CD4-positive, alpha-beta T cell treated with Interleukin-17A for 1 hour (primary cell): ENCODE measurements at places on chromosomes 5 and 9.

- DNase-seq, result no peak
These were observed 462.1 kb upstream of the GRAMD2B start for GRCh38 chr5:125961150-125961549.

GRCh38 chr5:122774519-122774860 lies 390 bp upstream of the SNX2 start:
- DNase-seq, result no peak

DNA sequence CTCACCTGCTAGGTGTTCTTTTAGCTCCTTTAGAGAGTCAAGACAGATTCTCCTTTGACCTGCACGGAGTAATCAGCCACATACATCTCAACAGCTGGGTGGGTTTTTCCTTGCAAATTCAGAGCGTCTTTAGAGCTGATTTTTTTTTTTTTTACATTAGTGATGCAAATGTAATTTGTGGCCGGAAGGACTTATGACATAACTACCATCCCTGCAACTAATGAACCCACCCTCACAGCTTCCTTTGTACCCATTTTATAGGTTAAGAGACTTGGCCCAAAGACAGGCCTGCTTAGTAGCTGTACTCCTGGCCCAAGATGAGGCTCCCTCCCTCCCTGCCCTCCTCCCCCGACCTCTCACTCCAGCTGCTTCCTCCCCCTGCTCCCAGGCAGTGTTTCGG lies 69.9 kb upstream of the NIPAL4 start:
- DNase-seq, result peak; percentile 38

GRCh38 chr5:117433818-117434217 lies 859.2 kb upstream of the SEMA6A start:
- no peak for DNase-seq

DNA sequence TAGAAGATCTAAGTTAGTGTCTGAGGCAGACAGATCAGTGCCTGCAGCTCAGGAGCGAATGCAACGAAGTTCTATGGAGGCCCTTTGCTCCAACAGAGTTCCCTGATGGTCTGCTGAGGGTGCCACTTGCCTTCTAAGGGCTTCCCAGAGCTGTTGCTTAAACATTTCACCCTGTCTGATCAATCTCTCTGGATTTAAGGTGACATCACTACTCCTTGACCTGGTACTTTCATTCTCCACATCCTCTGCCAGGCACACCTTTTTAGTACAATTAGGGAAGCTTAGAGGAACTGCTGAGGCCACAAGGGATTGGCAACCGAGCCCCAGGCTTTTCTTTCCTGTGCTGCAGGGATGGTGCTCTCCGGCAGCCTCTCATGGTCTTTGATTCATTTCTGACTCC lies 94.2 kb upstream of the IFNK start:
- no peak for DNase-seq

DNA sequence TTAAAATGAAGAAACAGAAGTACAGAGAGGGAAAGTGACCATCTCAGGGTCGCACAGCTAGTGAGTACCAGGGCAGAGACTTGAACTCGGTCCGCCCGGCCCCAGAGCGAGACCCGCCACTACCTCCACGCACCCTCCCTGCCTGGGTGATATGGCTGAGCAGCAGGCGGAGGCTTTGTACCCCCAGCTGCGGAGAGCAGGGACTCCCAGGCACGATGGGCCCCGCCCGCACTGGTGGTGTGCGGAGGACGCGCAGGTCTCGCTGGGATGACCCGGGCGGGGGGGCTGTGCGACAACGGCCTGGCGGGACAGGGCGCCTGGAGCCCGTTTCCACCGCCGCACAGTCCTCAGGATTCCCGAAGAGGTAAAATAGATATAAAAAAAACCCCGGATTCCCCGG lies 64.7 kb upstream of the LARP1 start:
- DNase-seq, result no peak

- no peak for DNase-seq
These were observed 100.4 kb downstream of the PDE4D start for GRCh38 chr5:59792983-59793585.

GRCh38 chr9:4718911-4719310 lies 22.1 kb downstream of the AK3 start:
- DNase-seq, result no peak

GRCh38 chr9:127163409-127163808 lies 41.0 kb upstream of the ANGPTL2 start:
- DNase-seq, result no peak

DNA sequence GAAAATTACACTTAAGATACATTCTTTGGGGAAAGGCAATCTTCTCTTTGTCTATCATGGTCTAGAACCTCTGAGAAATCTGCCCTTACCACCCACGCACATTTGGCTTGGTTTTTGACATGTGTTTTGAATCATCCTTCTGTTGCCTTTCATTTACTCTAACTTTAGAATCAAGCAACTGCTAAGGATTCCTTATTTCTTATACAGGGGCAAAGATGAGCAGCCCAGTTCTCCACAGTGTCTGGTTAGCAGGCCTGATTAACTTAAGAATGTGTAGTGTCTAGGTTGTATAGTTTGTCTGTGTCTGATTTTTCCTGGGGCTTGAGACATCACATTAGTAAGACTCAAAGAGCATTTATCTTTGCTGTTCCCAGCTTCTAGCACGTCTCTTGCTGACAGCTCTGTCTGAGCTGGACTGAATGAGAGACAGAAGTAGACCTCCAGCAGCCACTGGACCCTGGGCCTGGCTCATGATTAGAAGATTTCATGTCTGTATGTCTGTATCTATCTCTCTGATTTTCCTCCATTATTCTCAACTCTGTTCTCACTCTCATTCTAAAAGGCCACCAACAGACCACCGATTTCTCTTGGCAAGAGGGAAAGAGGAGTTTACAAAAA lies 31.8 kb upstream of the PCA3 start:
- DNase-seq, result no peak

- no peak for DNase-seq
These were observed 379.0 kb downstream of the GLIS3 start for GRCh38 chr9:3920604-3921582.

DNA sequence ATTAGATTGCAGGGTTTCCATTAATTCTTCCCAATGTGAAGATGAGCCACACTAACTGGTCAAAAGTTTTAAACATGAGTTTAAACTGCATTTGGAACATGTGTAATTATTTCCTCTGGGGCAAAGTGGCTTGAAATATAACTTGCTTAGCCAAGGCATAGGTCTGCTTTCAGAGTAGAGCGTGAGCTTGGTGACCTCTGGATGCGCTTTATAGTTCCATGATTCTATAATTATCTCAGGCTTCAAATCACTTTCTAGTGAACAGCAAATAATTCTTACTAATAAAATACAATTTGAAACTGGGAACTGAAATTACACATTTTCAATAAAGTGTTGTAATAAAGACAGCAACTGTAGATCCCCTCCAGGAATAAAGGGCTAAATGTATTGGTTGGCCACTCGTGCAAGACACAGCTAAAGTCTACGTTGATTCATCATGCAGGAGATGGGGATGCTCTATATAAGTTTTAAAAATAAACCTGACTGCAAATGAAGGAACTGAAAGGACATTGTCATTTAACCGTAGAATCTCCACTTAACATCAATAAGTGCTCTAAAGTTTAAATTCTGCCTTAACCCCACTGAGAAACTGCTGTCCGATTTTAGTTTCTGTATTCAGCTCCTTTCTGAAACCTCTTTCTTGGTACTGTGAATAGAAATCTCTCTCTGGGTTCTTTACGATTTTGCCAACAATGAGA lies 460.0 kb downstream of the PSAT1 start:
- no peak for DNase-seq

DNA sequence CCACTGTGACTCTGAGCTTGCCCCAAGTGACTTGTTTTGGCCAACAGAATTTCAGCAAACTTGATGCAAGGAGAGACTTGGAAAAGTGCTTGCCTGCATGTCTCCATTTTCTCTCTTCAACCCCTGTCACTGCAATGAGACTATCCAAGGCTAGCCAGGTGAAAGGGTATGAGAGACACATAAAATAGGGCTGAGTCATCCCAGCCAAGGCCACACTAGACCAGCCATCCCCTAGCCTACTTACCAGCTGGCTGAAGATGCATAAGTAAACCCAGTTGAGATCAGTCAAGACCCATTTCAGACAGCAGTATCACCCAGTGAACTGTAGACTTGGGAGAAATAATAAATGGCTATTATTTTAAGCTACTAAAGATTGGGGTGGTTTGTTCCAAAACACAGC lies 52.9 kb upstream of the VLDLR start:
- no peak for DNase-seq

DNA sequence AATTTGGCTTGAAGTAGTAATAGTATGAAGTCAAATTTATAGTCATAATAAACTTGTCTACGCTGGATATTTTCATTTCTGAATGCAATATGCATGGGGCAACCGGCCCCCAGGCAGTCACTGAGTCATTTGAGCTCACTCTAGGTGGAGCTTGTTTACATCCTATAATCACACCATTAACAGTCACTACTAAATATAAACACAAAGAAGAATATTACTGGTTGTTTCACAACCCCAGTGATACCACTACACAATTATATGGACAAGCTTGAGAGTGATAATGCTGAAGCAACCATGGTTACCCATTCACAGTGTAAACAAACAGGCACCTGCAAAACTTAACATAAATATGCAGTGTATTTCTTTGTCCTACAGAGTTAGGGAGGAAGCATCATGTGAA lies 68.7 kb downstream of the MARCHF3 start:
- no peak for DNase-seq

- DNase-seq, result no peak
These were observed 90.6 kb downstream of the HOMER1 start for GRCh38 chr5:79423296-79423695.

DNA sequence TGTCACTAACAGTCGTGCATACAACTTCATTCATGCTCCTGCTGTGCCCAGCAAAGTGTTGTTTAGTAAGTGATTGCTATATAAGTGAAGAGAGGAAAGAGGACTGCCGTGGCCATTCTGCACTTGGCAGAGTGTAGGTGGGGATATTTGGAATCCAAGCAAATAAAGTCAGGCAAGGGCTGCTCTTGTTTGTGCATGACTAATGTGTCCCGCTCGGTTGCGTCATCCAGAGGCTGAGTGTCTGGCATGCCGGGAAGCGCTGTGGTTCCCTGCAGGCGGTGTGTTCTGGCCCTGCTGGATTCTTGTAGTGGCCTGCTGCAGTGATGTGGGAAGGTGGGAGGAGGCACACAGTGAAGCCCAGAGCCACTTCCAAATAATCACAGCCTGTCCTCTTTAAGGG lies 136.9 kb upstream of the ANKH start:
- DNase-seq, result no peak

GRCh38 chr5:135376961-135377624 lies 21.9 kb downstream of the MACROH2A1 start:
- DNase-seq, result no peak

DNA sequence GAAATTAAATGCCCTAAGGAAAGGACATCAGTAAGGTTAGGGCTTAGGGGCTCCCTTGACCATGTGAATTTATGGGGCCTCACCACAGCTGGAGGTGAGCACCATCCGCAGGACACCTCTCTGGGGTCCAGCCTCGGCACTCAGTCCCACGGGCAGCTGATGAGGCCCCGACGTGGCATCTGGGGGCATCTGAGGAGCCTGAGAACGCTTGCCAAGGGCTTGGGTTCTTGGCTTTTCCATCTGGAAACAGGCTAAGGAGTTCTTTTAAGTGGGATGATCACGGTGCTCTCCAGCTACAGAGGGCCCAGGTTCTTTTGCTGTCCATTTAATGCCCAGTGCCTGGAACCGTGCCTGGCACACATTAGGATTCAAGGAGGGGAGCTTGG lies 3.6 kb downstream of the NKX2-5 start:
- no peak for DNase-seq

DNA sequence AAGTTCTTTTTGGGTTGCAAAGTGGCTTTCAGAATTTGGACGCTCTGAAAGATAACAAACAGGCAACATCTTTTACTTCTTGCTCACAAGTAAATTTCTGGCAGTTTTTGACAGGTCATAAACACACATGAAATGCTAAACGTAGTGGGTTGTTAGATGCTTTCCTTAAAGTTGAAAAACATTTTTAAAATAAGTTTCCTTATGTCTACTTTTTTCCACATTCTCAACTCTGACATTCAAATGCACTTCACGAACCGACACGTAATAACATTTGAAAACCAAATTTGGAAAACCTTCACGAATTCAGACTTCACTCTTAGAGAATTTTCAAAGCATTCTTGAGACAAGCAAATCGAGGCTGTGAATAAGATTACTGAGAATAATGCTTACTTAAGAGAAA lies 26.9 kb downstream of the MTX3 start:
- no peak for DNase-seq

DNA sequence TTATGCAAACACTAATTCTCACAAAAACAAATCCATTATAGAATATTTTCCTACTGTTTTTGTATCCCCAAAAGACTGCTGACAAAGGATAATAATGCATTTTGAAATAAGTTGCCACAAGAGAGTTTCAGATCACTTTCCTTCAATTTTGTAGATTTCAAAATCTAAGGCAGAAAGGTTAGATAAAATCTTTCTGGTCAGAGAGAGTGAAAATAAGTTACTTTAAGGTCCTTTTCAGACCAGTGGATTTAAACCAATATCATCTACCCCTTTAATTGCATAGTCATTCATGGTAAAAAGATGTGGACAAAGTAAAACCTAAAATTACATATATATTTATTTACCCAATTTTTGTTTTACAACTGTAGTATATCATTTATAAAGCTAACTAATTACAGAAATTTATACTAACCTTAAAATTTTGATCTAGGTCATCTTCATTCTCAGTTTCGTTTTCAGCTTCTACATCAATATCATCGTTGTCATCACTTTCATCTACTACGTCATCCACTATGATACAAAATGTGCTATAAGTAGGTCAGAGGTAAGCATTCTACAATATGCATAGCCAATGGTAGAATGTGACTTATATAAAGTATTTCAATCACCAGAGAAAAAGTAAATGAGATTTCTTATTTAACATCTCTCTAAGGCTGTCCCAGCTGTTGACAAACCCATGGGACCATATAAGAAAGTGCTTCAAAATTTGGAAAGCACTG lies 95.7 kb downstream of the AGTPBP1 start:
- DNase-seq, result peak; percentile 38
